Naive thymus-derived CD8-positive, alpha-beta T cell (primary cell): ENCODE measurements at places on chromosomes 12 and 14.

GRCh38 chr12:65155784-65156183 is 13.6 kb upstream of the LEMD3 start:
- DNase-seq = no peak

GRCh38 chr14:48582938-48583337 is 907.5 kb upstream of the MDGA2 start:
- no peak for DNase-seq

DNA sequence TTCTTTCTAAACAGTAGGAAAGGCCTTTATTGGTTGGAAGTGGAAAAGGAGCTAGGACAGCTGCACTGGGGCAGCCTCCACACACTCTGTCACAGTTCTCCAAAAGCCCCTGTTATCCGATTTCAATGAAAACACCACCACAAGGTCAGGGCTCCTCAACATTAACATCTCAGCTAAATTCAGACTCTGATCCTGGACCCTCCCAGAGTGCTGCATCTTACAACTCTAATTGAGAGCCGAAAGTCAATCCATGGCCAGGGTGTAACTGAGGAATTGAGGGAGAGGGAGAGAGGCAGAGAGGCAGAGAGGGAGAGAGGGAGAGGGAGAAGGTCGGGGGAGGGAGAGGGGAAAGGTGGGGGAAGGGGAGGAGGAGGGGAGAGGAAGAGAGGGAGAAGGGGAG is 32.1 kb downstream of the DICER1 start:
- DNase-seq = no peak

GRCh38 chr12:122686538-122686937 is 16.6 kb downstream of the HCAR2 start:
- no peak for DNase-seq

DNA sequence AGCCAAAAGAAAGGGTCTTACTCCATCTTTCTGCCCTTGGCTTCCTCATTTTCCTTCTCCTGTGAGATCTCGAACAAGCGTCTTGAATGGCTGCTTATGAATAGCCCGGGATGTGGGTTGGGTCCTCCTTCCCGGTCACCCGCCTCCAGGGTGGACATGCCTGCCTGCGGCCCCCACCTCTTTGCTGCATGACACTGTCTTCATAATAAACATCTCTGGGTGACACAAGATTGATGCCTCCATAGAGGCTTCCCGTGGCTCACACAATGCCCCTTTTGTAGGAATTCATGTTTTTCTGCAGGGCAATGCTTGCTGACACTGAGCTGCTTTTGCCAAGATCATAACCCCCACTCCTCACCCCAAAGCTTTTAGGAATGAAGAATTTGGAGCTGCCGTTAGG is 125.9 kb downstream of the ZNF664 start:
- no peak for DNase-seq

DNA sequence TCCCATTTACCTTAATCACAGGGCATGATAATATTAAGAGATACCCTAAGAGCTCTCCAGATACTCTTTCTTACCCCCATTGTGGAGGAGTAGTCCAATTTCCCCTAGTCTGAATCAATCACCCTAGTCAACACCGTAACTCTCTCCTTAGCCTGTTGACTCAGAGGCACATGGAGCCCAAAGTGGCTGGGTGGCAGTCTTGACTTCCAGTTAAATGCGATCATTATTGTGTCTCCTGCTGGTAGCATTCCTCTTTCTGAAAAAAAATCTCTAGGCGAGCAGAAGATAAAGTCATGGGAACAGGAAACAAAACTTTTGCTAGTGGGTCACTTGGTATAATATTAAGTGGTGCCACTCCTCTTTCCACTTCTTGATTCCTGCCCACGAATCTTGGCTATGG is 46.4 kb downstream of the EMP1 start:
- no peak for DNase-seq

DNA sequence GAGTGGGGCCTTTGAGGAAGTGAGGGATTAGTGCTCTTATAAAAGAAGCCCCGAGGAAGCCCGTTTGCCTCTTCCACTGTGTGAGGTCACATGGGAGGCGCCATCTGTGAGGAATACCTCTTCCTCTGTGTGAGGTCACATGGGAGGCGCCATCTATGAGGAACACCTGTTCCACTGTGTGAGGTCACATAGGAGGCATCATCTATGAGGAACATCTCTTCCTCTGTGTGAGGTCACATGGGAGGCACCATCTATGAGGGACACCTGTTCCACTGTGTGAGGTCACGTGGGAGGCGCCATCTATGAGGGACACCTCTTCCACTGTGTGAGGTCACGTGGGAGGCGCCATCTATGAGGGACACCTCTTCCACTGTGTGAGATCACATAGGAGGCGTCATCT is 69.7 kb downstream of the SLC24A4 start:
- no peak for DNase-seq

- DNase-seq = no peak
These were observed 59.7 kb downstream of the TRPV4 start for GRCh38 chr12:109773384-109774011.

DNA sequence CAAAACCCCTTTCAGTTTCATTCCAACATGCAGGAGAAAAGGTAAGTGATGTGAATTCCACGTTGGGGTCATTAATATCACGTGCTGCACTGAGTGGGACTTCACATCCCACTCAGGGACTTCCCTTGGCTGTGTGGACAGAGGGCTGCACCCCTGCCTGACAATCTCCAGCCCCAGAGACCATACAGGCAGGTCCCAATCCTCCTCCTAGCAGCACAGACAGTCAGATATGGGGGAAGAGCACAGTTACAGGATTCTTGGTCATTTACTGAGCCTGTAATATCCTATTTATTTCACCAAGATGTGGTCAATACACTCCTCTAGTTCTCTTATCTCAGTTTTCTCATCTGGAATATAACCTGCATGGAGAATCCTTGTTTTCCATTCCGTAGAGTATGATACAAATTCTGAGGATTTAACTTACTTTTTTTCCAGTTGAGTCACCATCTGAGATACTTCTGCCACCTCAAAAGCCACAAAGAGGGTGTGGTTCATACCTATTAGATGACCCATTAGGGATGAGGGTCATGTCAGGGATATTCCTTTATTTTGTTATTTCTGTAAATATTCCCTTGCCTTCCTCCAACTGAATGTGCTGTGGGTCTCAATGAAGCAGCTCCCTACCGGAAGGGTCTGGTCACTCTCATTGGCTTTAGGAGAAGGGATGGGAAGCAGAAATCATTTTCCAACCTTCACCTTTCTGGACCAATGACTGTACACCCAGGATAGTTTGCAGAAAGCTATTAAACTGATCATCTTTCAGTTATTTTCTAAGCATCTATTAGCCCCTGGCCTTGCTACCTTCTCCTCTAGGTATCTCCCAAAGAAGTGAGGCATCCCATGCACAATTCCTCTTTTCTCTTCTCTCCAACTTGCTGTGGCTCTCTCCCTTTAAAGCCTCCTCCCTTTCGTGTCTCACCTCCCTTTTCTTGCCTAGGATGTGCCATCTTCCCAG is 43.0 kb upstream of the NTF3 start:
- no peak for DNase-seq

- DNase-seq = no peak
These were observed 77.1 kb upstream of the ANKS1B start for GRCh38 chr12:100061814-100062213.

DNA sequence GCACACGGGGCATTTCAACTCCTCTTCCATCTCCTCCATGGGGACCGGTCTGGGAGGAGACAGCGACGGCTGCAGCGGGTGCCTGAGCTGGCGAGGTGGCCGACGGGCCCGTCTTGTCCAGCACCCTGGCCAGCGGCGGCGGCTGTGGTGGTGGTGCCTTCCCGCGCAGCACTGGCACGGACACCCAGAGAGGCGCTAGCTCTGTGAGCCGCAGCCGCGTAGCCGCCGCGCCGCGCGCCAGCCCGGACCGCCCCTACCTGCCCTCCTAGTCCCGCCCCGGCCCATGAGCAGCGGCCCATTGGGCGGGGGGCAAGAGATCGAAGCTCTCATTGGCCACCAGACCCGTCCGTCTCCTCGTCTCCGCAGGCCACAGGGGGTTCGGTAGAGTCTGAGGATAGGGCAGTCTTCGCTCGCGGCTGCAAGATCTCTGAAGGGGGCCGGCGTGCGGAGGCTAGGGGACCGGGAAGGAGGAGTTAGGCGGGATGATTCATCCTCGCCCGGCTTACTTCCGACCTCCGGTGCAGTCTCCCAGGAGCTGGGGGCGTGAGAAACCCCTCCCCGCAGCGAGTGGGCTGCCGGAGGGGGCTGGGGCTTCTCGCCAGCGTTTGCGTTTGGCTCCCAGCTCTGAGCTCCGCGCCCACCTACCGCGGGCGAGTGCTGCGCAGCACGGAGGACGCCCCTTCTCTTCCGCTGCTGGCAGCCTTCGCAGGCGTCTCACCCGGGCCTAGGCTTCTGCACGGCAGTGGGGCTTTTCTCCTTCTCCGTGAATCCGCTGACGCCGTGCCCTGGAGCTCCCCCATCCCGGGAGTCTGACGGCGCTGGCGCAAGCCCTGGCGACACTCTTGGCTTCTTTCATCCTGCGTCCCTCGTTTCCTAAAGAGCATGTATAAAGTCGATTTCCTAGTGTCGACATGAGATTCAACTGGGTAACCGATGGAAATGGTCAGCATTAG is at the start of gene TRIM9:
TRIM9 (minus strand) TSS at position 205 of the 953 bp plus-strand sequence; CDS start at position 39, 166 bp downstream.
- DNase-seq = peak; percentile 93

DNA sequence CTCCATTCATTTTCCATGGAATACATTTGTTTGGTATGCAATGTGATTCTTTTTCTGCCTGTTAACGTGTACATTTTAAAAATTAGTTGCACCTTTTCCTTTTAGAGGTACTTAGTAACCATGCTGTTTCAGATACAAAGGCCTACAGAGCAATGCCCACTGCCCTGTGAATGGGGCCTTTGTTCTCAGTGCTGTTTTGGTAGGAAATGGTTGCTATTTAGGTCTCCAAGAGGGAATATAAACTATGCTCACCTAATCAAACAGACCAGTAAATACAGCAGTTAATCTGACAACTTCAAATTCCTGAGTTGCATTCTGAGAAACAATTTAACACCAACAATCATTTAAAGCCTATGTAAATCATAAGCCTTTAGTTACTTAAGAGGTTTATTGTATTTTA is 188.7 kb downstream of the BCAT1 start:
- no peak for DNase-seq

DNA sequence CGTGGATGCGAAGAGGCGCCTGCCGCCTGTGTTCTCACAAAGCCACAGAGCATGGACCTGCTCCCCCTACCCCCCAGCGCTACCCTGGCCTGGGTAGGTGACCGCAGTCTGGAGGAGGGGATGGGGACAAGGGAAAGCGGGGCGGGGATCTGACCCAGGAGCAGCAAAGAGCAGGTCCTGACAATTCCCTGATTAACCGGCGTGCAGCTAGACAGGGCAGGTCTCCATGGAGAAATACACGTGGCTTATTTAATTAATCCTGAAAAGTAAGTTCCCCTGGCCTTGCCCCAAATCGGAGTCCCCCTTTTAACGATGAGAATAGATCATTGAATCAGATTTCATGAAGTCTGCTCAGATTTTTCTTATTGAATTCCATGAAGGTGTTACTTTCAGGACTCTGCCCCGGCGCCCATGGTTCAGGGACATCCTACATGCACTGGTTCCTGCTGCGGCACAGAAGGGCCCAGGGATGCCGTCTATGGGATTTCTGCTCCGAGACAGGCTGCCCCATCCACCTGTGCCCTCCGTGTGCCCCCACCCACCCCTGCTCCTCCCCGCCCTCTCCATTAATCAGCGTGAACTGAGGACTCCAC is 251.0 kb upstream of the SFSWAP start:
- no peak for DNase-seq

- no peak for DNase-seq
These were observed 35.4 kb upstream of the DIO3 start for GRCh38 chr14:101525640-101526527.
